Camera-type eye (tissue), 1 donor: ENCODE measurements at places on chromosomes 2 and 18. TPM values are rescaled to one million over a fixed set of nuclear protein-coding genes. Genes with fewer than 3 reads are reported as not detected.

The MAP3K19 gene
- 0.11 TPM for total RNA-seq

The DES gene
- total RNA-seq = 249 TPM

The CDKL4 gene
- 4.1 TPM for total RNA-seq

The ARHGAP28 gene
- total RNA-seq = 42.2 TPM

The CPO gene
- not detected for total RNA-seq
